ENCODE measurements at places on chromosomes 3 and 15. TPM values are rescaled to one million over a fixed set of nuclear protein-coding genes. Genes with fewer than 3 reads are reported as not detected.

FGF12 gene
- not detected for total RNA-seq

CHST14 gene
- 9.8 TPM for total RNA-seq

AGBL1 gene
- total RNA-seq = not detected

MST1R gene
- total RNA-seq = 62.2 TPM

TMEM158 gene
- 9.3 TPM for total RNA-seq

MYO5C gene
- 2.5 TPM for total RNA-seq

Data from mammary epithelial cell (primary cell).